NB4 (cell line): ENCODE measurements at places on chromosomes 5 and 9.

DNA sequence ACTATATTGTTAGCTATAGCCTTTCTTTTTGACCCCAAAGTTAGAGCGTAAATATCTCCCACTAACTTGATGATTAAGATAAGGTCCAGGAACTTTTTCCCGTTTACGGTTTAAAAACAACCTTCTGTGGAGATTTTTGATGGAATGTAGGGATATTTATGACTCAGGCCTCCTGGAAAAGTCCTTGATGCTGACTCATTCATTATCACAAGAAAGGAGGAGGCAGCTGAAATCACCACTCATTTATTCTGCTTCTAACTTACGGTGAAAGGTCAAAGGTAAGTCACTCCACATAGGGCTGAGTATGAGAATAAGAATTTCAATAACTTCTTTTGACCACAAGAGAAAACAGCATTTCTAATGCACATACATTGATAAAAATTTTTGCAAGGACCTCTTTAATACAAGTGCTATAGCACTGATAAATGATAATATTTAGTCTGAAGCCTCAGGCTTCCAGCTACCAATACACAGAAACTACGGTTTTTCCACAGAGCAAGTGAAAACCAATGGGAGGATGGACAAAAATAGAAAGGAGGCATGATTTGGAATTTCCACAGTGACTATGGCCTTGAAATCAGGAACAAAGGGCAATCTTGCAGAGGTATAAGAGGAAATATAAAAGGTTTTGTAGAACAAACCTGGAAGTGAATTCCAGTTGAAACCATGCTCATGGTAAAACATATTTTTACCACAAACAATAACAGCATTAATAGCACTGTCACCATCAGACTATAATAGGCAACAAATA lies 146.5 kb downstream of the PPP2R2B start:
- no peak for DNase-seq

- DNase-seq: no peak
Measured at GRCh38 chr9:118891213-118891612, 478.0 kb downstream of the BRINP1 start.

- peak; percentile 59 for DNase-seq
Measured at GRCh38 chr5:58544926-58545325, 37.9 kb upstream of the RAB3C start.

DNA sequence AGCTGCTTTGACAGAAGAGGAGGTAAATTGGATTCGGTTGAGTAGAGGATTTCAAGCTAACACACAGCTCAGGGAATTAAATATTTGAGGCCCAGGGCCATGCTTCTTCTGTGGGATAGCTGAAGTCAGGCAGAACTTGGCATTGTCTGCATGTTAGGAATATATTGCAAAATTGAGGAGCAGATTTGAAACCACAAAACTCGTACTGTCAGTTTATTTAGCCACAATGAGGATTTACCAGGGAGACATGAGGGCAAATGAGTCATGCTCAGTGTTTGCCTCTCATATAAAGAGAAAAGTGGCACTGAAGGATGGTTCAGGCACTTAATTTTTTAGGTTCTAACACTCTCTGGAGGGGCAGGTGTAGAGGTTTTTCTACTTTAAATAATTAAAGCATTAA lies 83.0 kb upstream of the PRLR start:
- peak; percentile 63 for DNase-seq

GRCh38 chr9:131349881-131350563 lies 43.9 kb upstream of the PRRC2B start:
- DNase-seq: peak; percentile 92

DNA sequence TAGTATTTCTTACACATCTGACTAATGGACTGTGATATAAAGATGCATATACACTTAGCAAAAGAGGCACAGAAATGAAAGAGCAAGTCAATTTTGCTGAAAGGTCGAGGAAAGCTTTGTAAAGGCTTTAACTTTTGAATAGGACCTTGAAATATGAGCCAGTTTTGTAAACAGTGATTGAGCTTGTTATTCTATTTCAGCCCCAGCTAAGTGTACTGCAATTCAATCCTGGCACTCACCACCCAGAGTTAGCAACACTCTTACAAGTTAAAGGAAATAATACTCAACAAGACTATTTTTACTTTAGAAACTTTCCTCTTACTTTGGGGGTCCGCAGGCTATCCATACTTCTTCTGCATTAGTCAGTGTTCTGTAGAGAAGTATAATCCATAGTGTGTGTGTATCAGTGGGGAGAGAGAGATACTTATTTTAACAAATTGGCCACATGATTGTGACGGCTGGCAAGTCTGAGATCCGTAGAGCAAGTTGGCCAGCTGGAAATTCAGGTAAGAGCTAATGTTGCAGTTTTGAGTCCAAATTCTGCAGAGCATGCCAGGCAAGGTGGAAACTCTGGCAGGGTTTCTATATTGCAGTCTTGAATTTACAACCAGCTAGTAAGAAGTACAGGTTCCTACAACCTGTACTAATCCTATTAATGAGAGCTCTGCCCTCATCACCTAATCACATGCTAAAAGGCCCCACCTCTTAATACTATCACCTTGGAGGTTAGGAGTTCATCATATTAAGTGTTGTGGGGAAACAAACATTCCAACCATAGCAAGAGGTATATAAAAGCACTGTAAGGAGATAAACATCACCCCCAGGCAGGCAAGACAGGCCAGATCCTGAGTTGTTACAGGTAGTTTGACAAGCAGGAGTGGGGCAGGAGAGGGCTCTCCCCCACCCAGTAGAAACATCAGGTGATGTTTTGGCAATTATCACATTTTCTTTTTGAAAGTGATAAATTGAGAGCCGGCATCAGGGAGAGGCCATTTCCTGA lies 33.6 kb downstream of the IL7R start:
- DNase-seq: no peak

GRCh38 chr5:72015103-72015548 lies 92.1 kb upstream of the MAP1B start:
- peak; percentile 23 for DNase-seq

GRCh38 chr9:107983181-107983603 lies 493.6 kb upstream of the KLF4 start:
- DNase-seq: no peak

- no peak for DNase-seq
Measured at GRCh38 chr5:167745868-167746267, 545.6 kb upstream of the WWC1 start.
